Left lung (tissue), 14 donors: ENCODE measurements at places on chromosomes 12 and 14. TPM values are rescaled to one million over a fixed set of nuclear protein-coding genes. Genes with fewer than 3 reads are reported as not detected.

FAM222A gene
- 2.9 TPM for total RNA-seq

GRCh38 chr12:57085999-57086492 lies 2.9 kb upstream of the NAB2 start:
- peaks cover 18% of the 10 kb centered on the region for H3K4me1 ChIP-seq
- peak overlapping the region; percentile 97 for H3K27ac ChIP-seq
- H3K27me3 ChIP-seq, result no peaks in the 10 kb centered on the region
- H3K4me3 ChIP-seq, result peak overlapping the region; percentile 80
- DNase-seq, result peak; percentile 72
- H3K36me3 ChIP-seq, result no peaks in the 10 kb centered on the region

NKX2-8 gene
- total RNA-seq, result 1.6 TPM

GRCh38 chr12:106753526-106753925 lies 21.0 kb upstream of the RIC8B start:
- no peak overlapping the region for H3K27ac ChIP-seq
- no peak overlapping the region for H3K4me3 ChIP-seq
- no peaks in the 10 kb centered on the region for H3K27me3 ChIP-seq
- DNase-seq, result no peak

GRCh38 chr14:75857199-75857598 lies 124.6 kb downstream of the TGFB3 start:
- no peaks in the 10 kb centered on the region for H3K27me3 ChIP-seq
- no peak overlapping the region for H3K4me3 ChIP-seq
- H3K27ac ChIP-seq, result no peak overlapping the region
- no peaks in the 10 kb centered on the region for H3K36me3 ChIP-seq

GRCh38 chr14:104509673-104510072 lies 69.9 kb upstream of the C14orf180 start:
- H3K27ac ChIP-seq, result no peak overlapping the region
- no peak overlapping the region for H3K4me3 ChIP-seq
- no peaks in the 10 kb centered on the region for H3K4me1 ChIP-seq
- H3K27me3 ChIP-seq, result peaks cover 55% of the 10 kb centered on the region
- H3K36me3 ChIP-seq, result no peaks in the 10 kb centered on the region

TMEM63C gene
- total RNA-seq, result 0.47 TPM
